Stimulated activated CD8-positive, alpha-beta memory T cell treated with anti-CD3 and anti-CD28 coated beads, Interleukin-4, amount 100 ng/mL, for 4 hours (primary cell): ENCODE measurements at places on chromosomes 5 and 9.
A peak's percentile ranks its signal among the peaks of the same experiment; 100 is the strongest.

GRCh38 chr5:132203464-132203818 is 24.2 kb downstream of the P4HA2 start:
- DNase-seq = no peak

GRCh38 chr5:133957080-133957479 is 11.3 kb downstream of the C5orf15 start:
- no peak for DNase-seq

GRCh38 chr5:120101771-120102170 is 362.3 kb upstream of the PRR16 start:
- DNase-seq = no peak

- peak; percentile 38 for DNase-seq
Measured at GRCh38 chr5:169805527-169805934, 168.5 kb downstream of the DOCK2 start.

DNA sequence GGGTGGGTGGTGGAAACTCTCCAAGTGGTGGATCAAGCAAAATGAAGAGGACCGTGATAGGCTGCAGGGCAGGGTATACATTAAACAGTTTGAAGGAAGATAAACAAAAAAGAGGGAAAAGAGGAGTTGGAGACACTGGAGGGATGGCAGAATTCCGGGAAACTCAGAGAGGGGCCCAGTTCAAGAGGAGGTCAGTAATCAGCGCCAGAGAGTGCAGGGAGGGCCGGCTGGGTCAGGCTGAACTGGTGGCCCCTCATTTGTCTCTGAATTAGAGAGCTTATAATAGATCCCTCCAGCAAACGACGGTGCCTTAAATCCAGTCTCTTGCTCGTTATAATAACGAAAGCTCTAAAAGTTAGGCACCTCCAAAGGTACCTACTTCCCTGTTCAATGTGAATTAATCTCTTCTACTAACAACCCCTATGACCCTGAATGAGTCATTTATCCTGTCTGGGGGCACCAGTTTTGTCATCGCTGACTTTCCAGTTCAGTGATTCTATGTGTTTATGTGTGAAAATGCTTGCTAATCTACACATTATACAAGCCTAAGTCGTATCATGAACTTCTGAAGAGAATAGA is 2.4 kb upstream of the ZSWIM6 start:
- no peak for DNase-seq

- DNase-seq = no peak
Measured at GRCh38 chr9:113497051-113497450, 33.5 kb downstream of the RGS3 start.

DNA sequence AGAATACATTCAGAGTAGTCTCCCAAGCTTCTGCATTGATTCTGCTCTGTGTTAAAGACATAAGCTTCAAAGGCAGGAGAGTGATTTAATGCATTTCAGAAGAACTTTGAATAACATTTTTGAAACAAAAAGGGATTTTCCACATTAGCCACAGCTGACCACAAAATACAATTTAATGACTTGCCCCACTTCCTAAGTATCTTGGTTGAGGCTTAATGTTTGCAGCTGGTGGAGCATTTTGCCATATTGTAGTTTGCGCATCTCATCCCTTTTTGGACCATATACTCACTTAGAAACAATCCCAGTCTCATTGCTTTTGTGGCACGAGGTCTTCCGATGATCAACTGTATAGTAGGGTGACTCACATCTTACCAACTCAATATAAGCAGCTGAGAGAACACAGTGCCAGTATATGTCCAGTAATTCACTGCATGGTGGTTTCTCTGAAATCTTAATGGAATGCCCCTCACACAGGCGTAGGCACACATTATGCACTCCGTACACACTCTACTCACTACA is 455.8 kb upstream of the PTGER4 start:
- no peak for DNase-seq

DNA sequence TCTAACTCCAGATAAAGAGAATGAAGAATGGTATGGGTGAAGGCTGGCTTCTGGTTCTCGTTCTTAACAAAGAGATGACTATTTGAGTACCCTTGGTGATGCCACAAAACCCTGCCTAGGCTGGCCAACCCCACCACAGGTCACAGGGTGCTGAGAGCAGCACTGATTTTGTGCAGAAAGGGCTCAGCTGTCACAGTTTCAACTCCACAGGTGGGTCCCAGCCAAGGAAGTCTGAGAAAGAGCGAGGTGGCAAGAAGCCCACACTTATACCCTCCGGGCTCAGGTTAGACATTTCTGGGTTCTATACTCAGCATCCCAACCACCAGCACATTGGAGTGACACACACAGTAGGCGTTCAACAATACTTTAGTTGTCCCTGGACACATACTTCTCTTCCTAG is 118.1 kb downstream of the SLIT3 start:
- no peak for DNase-seq

- no peak for DNase-seq
Measured at GRCh38 chr5:80208381-80208780, 47.5 kb downstream of the SERINC5 start.

GRCh38 chr9:20215552-20215951 is 406.7 kb downstream of the MLLT3 start:
- DNase-seq = no peak

DNA sequence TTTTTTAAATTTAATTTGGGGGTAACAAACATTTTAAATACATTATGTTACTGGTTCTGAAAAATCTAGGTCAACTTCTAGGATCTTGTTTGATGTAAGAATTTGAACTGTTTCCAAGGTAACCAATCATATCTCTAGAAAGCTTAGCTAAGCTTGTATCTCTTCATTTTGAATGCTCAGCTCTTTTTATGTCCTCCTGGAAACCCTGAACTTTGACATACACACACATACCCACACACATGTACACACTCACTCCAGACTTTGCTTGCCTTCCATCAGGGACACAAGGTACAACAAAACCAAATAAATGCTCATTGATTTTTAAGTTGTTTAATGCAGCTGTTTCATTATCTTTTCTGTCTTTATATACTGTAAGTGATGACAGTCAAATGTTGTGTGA is 178.5 kb downstream of the RAB3C start:
- DNase-seq = no peak
